ENCODE measurements at places on chromosomes 7 and 10.

GRCh38 chr7:90216080-90216674, 4.6 kb downstream of the STEAP2 start:
- H3K27ac ChIP-seq: no peak overlapping the region
- no peak for DNase-seq
- no peak overlapping the region for H3K4me3 ChIP-seq
- no peaks in the 10 kb centered on the region for H3K36me3 ChIP-seq
- no peaks in the 10 kb centered on the region for H3K27me3 ChIP-seq

DNA sequence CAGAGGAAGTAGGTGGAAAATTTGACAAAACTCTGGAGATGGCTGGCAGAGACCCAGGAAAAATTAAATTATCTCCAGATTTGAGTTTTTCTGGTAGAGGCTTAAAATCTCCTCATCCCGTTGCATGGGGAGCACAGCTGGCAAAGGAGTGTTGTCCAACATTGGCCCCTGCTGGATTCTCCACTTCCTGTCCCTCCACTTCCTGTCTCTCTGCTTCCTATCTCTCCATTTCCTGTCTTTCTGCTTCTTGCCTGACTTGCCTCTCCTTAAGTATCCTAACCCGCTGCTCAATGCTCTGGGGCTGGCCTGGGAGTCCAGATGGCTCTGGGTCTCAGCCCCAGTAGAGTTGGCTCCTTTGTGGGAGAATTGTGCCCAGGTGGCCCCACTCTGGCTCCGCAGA, 65.8 kb upstream of the EMX2 start:
- no peak overlapping the region for H3K27ac ChIP-seq
- no peak overlapping the region for H3K4me3 ChIP-seq
- H3K36me3 ChIP-seq: no peaks in the 10 kb centered on the region
- H3K27me3 ChIP-seq: no peaks in the 10 kb centered on the region
- no peak for DNase-seq

DNA sequence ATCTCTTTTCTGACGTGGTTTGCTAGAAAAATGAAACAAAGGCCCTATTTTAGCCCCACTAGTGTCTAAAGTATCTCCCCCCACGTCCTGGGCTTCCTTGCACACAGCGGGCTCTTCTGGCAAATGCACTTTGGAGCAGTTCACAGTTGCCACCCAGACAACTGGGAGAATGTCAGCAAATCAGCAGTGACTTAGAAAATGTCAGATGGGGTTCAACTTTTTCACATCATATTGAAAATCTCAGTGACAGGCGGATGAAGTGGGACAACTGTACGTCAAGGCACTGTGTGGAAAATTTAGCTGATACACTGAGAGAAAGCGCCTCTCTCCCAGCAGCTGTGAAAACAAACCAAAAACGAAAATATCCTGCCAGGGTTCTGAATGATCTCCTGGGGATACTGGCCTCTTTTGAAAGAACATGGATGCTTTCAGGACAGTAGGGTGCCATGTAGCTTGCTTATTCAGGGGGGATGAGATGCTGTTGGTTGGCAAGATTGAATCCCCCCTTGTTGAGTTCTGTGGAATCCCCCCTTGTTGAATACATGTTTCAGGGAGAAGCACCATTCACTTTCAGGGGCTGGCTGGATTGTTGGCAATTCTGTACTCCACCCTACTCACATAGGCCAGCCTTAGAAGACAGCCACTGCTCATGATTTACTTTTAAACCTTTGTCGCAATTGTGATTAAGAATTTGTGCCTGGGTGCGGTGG, 372.8 kb upstream of the CELF2 start:
- H3K4me1 ChIP-seq: peaks cover 4% of the 10 kb centered on the region
- H3K4me3 ChIP-seq: no peak overlapping the region
- H3K27me3 ChIP-seq: no peaks in the 10 kb centered on the region
- H3K27ac ChIP-seq: no peak overlapping the region
- DNase-seq: no peak

- DNase-seq: no peak
- peak overlapping the region; percentile 51 for H3K27ac ChIP-seq
- H3K4me3 ChIP-seq: no peak overlapping the region
- peaks cover 19% of the 10 kb centered on the region for H3K4me1 ChIP-seq
- H3K27me3 ChIP-seq: no peaks in the 10 kb centered on the region
Measured at GRCh38 chr10:31101123-31101522, 69.5 kb upstream of the ZNF438 start.

GRCh38 chr10:88130912-88131311, 267.5 kb downstream of the PTEN start:
- H3K4me1 ChIP-seq: peaks cover 12% of the 10 kb centered on the region
- no peak overlapping the region for H3K4me3 ChIP-seq
- DNase-seq: no peak
- H3K27ac ChIP-seq: peak overlapping the region; percentile 62

DNA sequence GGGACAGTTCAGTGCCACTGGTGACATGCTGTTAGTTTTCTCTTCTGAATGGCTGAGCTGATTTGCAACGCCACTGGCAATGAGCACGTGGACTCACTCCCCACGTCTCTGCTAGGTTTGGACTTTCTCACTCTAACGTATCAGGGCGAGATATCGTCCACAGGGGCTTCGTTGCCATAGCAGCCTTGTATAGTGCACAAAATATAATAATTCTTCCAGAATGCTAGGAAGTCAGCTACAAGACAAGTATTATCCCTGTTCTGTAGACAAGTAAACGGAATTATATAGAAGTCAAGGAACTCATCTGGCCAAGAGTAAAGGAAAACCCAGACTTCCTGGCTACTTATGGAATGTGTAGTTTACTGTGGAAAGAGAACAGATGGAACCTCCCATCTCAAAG, 226.8 kb downstream of the ARHGAP21 start:
- no peak overlapping the region for H3K27ac ChIP-seq
- H3K4me3 ChIP-seq: no peak overlapping the region
- no peak for DNase-seq
- no peaks in the 10 kb centered on the region for H3K27me3 ChIP-seq
- no peaks in the 10 kb centered on the region for H3K4me1 ChIP-seq

DNA sequence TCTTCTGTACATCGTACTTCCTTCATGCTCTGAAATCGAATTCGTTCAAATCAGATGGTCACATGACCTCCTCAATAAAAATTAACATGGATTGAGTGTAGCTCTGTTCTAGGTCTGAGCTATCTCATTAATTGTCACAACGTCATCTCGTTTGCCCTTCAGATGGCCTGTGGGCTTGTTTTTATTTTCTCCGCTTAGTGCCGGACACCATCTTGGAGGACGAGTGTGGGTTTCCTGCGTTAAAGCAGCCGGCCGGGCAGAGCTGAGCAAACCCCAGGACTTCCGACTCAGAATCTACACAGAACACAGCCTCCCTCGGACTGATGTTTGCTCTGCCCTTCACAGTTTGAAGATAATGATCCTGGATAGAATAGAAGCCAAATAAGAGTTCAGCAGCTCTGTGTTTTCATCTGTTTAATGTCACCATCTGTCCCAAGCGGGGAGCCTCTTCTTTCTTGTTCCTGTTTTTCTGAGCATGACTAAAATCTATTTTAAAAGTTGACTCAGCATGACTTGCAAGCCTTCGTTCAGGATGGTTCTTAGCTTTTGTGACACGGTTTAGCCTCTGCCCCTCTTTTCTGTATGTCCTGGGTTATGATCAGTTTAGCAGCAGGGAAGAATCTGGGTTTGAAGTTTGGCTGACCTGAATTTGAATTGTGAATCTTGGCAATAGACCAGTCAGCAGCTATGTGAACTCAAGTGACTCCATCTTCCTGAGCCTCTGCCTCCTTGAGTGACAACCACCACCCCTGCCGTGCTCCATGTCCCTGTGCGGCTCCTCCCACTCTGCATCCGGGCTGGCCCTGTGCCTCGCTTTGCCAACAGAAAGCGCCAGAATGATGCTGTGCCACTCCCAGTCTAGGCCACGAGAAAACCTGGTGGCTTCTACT, 30.6 kb upstream of the GALNTL5 start:
- no peaks in the 10 kb centered on the region for H3K27me3 ChIP-seq
- no peak for DNase-seq
- H3K36me3 ChIP-seq: no peaks in the 10 kb centered on the region

- no peak for DNase-seq
- H3K27me3 ChIP-seq: no peaks in the 10 kb centered on the region
- no peaks in the 10 kb centered on the region for H3K36me3 ChIP-seq
- H3K4me3 ChIP-seq: no peak overlapping the region
Measured at GRCh38 chr10:113554214-113554613, 1.4 kb downstream of the HABP2 start.

DNA sequence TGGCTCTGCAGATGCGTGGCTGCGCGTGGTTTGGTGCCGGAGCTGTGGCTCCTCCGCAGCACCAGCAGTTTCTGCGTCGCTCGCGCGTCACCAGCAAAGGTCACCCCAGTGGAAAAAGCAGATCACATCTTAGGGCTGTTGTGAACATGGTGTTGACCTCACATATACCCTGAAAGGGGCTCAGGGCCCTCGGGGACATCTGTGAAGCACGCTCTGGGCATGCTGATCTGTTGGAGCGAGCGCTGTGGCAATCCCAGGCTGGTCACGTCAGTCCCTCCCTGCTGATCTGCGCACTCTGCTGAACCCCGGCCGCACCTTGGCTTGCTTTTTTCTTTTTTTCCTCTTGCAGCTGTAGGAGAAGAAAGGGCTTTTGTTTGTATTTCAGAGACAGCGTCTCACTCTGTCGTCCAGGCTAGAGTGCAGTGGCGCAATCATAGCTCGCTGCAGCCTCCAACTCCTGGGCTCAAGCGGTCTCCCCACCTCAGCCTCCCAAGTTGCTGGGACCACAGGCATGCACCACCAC, 33.3 kb upstream of the AP5Z1 start:
- H3K4me1 ChIP-seq: peaks cover 26% of the 10 kb centered on the region
- DNase-seq: no peak
- H3K27ac ChIP-seq: no peak overlapping the region

- H3K36me3 ChIP-seq: no peaks in the 10 kb centered on the region
Measured at GRCh38 chr7:101781439-101781838, 36.0 kb upstream of the CUX1 start.

- DNase-seq: no peak
- H3K27me3 ChIP-seq: no peaks in the 10 kb centered on the region
- no peak overlapping the region for H3K27ac ChIP-seq
- H3K36me3 ChIP-seq: no peaks in the 10 kb centered on the region
- no peak overlapping the region for H3K4me3 ChIP-seq
Measured at GRCh38 chr10:35705051-35705450, 63.0 kb upstream of the FZD8 start.

DNA sequence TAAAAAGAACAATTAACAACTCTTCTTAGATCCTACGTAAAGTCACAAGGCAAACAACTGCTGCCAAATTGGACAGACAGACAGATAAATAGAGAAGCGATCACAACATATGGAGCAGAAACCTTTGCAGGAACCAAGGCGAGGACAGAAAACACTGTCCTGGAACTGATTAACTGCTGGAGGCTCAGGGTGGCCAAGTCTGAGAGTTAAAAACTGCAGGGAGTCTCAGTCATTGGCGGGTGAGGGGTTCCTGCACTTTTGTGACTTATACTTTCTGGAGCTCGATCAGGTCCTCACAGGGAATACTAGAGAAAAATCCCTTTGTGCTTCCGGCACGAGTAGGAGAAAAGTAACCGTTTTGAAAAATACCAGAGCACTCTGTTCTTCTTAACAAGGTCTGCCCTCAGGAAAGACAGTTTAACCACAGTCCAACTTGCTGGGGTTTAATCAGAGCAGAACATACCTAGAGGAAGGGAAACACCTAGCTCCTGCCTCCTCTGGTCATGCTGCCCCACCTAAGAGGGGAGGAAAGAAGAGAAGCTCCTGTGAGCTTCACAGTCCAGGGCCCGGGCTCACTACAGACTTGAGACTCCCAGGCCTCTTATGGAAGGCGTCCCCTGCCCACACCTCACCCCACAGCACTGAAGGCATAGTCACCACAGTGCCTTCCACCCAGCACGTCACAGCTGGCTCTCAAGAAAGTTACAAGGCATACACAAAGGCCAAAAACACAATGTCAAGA, 74.9 kb downstream of the LARP4B start:
- H3K4me3 ChIP-seq: no peak overlapping the region
- no peaks in the 10 kb centered on the region for H3K4me1 ChIP-seq
- H3K27me3 ChIP-seq: no peaks in the 10 kb centered on the region
- H3K36me3 ChIP-seq: peaks cover 60% of the 10 kb centered on the region
- no peak overlapping the region for H3K27ac ChIP-seq

GRCh38 chr7:4725850-4726450, 43.9 kb downstream of the FOXK1 start:
- no peaks in the 10 kb centered on the region for H3K4me1 ChIP-seq
- H3K4me3 ChIP-seq: peak overlapping the region; percentile 27

DNA sequence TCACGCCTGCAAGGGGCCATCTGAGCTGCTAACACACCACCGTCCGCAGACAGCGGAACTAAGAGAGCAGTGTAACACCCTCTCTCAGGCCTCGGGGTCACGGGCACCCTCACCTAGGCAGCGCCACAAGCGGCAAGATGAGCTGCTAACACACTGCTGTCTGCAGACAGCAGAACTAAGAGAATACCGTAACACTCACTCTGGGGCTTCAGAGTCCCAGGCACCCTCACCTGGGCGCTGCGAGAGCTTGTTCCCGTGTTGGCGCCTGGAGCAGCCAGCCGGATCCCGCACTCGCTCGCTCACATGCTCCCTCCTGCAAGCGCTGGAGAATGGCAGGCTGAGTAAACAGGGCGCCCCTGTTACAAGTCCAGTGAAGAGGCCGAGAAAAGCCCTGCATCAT, 160.2 kb downstream of the SRPK2 start:
- peak overlapping the region; percentile 88 for H3K27ac ChIP-seq
- no peaks in the 10 kb centered on the region for H3K27me3 ChIP-seq
- peaks cover 43% of the 10 kb centered on the region for H3K4me1 ChIP-seq
- H3K4me3 ChIP-seq: no peak overlapping the region
- no peaks in the 10 kb centered on the region for H3K36me3 ChIP-seq
